ENCODE measurements at places on chromosomes 2 and 18.

GRCh38 chr2:156511122-156511521 is 74.9 kb downstream of the GPD2 start:
- no peak for DNase-seq

DNA sequence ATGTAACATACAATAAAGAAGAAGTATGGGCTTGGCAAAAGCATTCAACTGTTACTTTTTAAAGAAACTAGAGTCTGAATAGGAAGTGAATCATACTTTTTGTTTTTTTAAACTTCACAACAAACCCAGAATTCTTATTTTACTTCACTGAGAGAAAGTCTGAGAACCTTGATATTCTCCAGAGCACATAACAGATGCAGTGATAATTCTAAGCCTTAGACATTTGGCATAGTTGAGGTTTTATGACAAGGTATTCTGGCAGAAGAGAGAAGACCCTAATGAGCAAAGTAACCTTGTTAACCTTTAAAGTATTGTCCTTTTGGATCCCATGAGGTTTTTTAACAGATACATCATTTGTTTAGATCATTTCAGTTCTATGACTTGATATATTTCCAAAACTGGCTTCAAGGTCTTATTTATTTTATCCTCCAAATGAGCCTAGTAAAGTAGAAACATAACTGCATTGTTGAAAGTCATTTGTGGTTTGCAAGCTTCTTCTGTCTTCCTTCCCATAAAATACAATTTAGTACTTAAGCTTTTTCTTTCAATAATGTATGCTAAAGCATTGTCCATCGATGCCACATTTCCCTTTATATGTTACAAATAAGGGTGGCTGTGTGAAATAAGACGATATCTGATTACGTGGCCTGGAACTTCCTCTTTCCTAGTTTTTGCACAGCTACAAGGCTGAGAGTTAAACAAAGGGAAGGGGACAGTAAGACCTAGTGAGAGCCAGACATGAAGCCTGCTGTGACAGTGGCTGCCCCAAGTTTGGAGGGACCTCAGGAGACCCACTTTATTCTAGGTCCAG is 86.1 kb upstream of the ITPRID2 start:
- no peak for DNase-seq

- DNase-seq, result no peak
These were observed 1.6 kb downstream of the KLHL14 start for GRCh38 chr18:32771169-32771751.

GRCh38 chr18:11676867-11677266 is 12.2 kb upstream of the GNAL start:
- DNase-seq, result no peak

- no peak for DNase-seq
These were observed 2.7 kb downstream of the ABHD1 start for GRCh38 chr2:27126252-27126710.

DNA sequence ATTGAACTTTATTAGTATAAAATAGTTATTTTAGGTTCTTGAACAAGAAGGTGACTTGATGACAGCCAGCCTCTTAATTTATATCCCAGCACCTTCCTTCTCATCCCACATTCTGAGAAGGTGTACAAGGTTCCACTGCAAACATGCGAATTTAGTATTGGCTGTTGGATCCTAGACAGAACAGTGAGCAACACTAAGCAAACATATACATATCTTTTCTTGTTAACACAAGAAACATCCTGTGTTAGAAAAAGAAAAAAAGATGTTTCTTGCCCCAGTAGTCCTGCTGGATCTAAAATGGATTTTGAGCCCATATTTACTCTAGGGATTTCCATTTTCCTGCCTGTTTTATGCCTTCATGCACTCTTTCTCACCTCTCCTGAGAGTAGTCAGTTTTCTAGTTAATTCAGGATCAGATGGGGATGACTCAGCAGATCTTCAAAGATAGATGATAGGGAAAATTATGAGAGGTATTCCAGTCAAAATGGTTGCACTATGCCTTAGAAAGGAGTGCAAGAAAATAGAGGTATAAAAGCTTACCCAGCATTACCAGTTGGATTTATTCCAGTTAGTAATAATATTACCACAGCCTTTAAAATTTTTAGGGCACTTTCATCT is 336.5 kb downstream of the MEIS1 start:
- no peak for DNase-seq

- peak; percentile 25 for DNase-seq
These were observed 8.2 kb upstream of the SMARCAL1 start for GRCh38 chr2:216404010-216404618.

- no peak for DNase-seq
These were observed 121.0 kb upstream of the SH3BP4 start for GRCh38 chr2:234830853-234831252.

GRCh38 chr2:180730976-180731375 is 249.4 kb upstream of the UBE2E3 start:
- no peak for DNase-seq

DNA sequence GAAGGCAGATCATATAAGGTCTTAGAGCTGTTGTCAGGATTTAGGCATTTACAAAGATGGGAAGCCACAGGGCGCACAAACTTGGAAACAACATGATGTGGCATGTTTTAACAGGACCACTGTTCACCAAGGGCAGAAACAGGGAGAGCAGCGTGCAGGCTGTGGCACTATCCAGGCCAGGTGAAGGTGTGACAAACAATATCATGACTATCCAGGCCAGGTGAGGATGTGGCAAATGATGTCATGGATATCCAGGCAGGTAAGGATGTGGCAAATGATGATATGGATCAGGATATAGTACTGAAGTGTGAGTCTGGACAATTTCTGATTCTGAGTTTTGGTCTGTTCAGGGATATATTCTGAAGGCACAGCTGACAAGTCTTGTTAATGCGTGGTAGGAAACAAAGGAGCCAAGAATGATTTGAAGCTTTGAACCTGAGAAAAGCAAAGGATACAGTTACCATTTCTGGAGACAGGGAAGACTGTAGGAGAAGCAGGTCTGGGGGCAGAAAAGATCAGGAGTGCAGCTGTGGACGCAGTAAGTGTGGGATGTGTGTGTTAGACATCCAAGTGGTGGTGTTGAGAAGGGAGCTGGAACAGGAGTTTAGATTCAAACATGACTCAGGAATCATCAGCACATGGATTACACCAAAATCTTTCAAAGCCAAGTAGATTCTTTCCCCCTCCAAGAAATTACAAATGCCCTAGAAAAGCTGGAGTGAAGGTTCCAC is 205.9 kb downstream of the TMEM163 start:
- DNase-seq, result no peak

- DNase-seq, result no peak
These were observed 6.7 kb upstream of the CYS1 start for GRCh38 chr2:10086950-10087349.

GRCh38 chr2:108548208-108549003 is 14.1 kb downstream of the LIMS1 start:
- no peak for DNase-seq

DNA sequence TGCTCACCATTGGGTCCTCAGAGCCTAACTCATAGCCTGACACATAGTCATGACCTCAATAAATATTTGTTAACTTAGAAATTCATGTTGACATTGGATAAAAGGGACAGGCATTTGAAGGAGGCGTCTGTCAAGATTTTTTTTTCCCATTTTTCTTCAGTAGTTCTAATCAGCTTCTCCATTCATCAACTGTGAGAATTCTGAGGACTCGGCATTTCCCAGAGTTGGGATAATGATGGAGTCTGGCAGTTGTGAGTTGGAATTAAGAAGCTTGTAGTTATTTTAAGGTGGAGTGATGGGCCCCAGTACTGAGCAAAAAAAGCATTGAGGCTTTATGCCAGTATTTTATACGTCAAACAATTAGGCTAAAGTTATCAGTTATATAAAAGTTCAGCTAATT is 4.6 kb downstream of the SPATS2L start:
- DNase-seq, result no peak

GRCh38 chr2:134039912-134040581 is 213.8 kb upstream of the MGAT5 start:
- no peak for DNase-seq

DNA sequence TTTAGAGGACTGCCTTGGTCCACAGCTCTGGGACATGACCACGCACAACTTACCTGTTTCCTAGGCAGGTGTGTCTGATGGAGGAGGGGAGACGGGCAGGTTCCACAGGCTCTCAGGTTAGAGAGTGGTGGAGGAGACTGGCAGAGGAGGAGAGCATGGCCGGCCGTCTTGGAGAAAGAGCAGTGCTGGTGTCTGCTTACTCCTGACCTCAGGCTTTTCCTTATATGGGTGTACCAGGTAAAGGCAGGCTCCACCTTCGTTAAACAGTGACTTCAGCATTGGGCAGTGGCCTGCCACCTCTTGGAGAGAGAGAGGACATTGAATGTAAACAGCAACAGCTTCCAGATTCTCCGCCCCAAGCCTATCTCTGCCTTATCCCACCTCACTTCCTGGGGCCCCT is at the start of gene CAPN13:
CAPN13 (minus strand) TSS at position 198 of the 400 bp plus-strand sequence. CDS start 20,121 bp downstream, outside the sequence.
- DNase-seq, result no peak

DNA sequence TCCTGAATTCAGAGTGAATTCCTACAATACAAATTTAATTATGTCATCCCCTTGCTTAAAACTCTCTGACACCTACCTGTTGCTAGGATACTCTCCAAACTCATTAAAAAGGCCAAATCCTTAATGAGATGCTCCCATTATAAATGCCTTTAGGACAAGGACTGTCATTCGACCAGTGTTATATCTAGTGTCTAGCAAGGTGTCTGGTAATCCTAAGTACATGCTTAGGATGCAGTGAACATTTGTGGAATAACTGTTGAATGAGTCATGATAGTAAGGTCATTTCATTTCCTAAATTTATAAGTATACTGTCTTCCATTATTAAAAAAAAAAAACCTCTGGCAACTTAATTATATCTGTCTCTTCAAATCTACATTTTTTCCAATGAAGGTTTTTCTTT is 588.9 kb upstream of the NRXN1 start:
- no peak for DNase-seq

GRCh38 chr2:38485734-38486133 is 108.7 kb upstream of the ATL2 start:
- DNase-seq, result no peak

DNA sequence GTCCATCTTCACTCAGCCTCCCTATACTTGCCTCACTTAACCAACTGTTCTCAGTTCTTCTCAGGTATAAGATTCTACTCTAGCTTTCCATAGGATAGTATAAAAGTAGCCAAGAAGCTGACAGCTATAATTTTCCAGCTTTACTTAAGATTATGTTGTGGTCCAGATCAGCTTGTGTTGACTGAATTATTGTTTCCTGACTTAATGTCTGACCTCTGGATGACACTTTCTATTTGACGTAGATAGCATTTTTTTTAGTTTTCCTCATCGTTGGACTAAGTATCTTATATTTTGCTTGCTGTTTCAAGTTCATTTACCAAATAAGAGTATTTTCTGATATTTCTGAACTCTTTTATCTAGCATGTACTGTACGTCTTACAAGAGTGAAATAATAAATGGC is 1272.5 kb upstream of the CDH2 start:
- DNase-seq, result no peak

GRCh38 chr2:225353579-225354085 is 45.9 kb upstream of the NYAP2 start:
- no peak for DNase-seq

DNA sequence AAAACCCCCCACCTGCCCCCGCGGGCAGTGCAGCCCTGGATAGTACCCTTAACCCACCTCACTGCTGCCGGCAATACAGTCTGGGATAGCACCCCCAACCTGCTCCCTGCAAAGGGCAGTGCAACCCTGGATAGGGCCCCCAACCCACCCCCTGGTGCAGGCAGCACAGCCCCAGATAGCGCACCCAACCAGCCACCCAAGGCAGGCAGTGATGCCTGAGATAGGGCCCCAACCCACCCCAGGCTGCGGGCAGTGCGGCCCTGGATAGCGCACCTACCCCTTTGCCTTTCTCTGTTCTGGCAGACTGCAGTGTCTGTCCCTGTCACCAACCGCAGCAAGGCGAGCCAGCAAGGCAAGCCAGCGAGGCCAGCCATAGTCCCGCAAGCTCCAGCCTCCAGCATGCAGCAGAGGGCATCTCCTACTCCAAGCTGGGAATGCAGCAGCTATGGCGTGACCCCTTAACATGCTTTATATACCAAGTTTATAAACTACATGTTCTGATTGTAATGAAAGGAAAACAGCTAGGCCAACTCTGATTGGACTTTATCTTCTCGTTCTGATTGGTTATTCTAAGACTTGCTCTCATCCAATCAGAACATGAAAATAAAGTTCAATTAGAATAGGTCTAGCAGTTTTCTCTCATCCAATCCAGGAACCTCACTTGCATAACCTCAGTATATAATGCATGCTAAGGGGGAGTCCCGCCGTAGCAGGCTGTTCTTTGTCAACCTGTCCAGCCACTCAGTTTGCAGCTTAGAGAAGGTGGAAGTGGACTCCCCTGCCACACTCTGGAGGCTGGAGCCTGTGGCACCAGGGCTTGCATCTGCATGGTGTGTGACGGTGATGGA is 34.1 kb upstream of the ANKRD62 start:
- DNase-seq, result no peak

GRCh38 chr2:235021752-235022151 is 69.9 kb downstream of the SH3BP4 start:
- DNase-seq, result no peak

- DNase-seq, result no peak
These were observed 111.7 kb upstream of the AGAP1 start for GRCh38 chr2:235382179-235382578.

- no peak for DNase-seq
These were observed 208.6 kb downstream of the PARD3B start for GRCh38 chr2:204753841-204754240.

GRCh38 chr2:114316532-114317300 is 125.7 kb upstream of the DPP10 start:
- no peak for DNase-seq

GRCh38 chr18:57089702-57090101 is 57.2 kb upstream of the BOD1L2 start:
- no peak for DNase-seq

DNA sequence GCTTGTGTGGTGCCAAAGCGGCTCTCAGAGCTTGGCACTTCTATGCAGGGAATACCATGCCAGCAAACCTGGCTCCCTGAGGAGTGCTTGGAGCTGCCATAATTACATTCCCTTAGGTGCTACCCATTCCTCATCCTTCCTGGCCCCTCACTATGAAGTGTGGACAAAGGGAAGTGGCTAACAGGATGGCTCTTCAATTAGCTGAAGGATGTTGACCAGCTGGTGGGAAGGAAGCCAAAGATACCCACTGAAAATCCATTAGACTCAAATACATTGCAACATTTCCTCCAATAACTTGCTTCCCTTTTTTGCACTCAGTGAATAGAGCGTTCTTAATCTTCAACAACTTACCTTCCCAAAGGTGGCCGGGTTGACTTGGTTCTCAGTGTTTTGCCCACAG is 8.5 kb downstream of the RFX8 start:
- no peak for DNase-seq

DNA sequence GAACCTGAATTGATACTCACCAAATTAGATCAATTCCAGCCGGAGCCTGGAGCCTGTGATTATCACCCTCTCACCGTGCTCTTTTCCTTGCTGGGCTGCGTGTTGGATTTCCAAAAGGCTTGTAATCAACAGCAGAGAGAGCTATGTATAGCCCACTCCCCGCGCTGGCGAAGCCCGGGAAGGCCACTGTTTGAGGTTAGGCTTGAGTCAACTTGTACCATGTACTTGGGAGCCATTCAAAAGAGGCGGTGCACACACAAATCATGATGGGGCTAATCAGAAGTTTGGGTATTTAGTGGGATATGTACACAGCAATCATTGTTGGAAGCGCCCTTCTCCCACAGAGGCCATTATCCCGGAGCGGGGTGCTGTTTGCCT is 151.6 kb downstream of the GLI2 start:
- no peak for DNase-seq
